Cortex of kidney (tissue), 1 donor: ENCODE measurements at places on chromosomes 7 and 10.
A peak's percentile ranks its signal among the peaks of the same experiment; 100 is the strongest.

- no peak for DNase-seq
Measured at GRCh38 chr10:35223016-35223415, 96.4 kb downstream of the CREM start.

DNA sequence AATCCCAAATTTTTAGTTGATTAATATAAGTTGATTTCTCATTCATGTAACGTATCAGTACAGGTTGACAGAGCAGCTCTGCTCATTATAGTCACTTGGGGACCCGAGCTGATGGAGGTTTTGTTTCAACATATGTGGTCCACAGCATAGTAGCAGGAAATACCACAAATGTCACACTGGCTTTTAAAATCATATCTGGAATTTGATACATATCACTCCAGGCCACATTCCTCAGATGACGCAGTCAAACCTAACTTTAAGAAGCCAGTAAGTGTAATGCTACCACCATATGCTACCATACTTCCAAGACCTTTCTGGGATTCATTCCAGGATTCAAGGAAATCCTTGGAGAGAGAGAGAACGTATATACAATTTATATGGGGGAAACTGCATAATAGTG, 156.3 kb downstream of the PHF14 start:
- DNase-seq = no peak

DNA sequence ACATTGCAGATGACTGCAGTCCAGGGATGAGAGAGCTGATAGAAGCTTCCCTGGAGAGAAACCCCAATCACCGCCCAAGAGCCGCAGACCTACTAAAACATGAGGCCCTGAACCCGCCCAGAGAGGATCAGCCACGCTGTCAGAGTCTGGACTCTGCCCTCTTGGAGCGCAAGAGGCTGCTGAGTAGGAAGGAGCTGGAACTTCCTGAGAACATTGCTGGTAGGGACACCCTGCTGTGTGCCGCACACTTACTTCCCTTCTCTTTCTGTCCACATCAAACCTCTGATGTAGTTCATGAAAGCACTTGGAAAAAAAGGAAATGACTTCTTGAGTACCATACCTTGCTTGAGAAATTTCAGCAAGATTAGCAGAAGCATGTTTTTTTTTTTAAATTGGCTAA, 25.3 kb downstream of the MAP3K8 start:
- DNase-seq = no peak

GRCh38 chr7:155699180-155699579, 54.7 kb downstream of the RBM33 start:
- DNase-seq = no peak

- DNase-seq = no peak
Measured at GRCh38 chr7:39745320-39745719, 121.9 kb downstream of the RALA start.

DNA sequence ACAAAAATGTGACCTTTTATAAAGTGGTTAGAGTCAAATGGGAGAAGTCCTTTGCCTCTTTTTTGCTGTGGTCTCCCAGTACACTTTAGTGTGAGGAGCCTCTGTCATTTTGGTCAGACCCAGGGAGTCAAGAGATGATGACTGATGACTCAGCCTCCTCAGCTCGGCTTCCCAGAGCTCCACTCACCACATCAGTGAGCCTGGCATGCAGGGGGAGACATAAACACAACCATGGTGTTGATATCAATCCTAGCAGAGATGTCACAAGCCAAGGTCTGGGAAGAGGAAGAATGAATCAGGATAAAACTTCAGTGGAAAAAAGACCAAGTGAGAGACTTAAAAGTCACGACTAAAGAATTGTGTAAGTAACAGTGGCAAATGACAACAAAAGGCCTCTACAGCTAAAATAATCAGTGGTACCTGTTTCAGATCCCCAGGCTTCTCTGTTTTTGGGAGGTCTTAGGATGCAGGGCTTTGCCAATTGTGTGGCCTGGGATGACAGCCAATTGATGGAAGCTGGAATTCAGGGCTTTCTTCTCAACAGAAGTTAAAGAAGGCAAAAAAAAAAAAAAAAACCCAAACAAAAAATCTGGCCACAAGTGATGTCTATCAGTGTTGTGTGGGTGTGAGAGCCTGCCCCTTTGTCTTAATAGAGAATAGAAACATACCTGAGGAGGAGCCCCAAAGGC, 50.2 kb downstream of the TFAM start:
- no peak for DNase-seq

GRCh38 chr7:139887992-139888481, 59.0 kb downstream of the TBXAS1 start:
- no peak for DNase-seq

- no peak for DNase-seq
Measured at GRCh38 chr7:141342621-141343408, 208.4 kb upstream of the AGK start.

DNA sequence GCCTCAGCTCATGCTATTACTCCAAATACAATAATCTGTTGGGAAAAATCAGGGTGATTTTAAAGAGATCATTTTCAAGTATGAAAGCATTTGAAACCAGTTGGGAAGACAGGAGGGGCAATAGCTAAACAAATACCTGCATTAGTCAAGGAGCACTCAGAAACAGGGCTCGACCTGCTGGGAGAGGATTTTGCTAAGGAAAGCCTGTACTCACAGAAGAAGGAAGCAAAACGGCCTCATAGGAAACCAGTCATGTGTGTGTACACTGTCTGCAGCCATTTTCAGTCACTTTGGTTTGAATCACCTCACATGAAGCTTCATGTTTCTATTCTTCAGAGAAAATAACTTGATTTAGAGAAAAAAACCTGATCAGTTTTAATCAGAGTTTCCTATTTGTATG, 38.6 kb downstream of the FZD1 start:
- DNase-seq = no peak

DNA sequence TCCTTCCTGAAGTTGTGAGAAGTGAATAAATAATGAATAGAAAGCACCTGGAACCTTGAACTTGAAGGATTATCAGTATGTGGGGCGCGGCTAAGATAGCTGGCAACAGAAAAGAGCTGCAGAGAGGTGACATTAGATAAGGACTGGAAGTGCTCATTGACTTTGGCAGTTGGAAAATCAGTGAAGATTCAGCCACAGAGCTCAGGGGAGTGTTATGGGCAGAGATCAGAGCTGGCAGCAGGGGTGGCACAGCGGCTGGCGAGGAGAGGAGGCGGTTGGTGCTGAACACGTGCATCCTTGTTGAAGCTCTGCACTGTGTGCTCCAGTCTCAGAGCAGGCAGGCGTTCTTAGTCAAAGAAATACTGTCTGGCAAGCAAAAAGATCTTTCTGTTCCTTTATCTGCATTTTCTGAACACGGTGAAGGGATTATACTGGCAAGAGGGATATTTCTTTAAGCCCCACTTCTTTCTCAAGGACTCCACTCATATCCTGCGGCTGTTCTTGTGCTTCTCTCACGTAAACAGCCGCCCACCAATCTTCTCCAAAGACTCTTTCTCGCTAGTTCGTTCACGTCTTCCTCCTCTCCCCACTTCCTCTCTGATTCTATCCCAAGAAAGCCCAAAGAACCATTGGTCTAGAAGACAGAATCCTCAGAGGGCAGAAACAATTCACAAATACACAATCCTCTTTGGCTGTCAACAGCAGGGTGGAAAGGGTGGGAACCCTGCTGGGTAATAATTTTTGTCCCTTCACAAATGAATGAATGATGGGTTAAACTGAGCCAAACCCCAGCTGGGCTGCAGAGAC, 38.6 kb upstream of the ADD3 start:
- no peak for DNase-seq

DNA sequence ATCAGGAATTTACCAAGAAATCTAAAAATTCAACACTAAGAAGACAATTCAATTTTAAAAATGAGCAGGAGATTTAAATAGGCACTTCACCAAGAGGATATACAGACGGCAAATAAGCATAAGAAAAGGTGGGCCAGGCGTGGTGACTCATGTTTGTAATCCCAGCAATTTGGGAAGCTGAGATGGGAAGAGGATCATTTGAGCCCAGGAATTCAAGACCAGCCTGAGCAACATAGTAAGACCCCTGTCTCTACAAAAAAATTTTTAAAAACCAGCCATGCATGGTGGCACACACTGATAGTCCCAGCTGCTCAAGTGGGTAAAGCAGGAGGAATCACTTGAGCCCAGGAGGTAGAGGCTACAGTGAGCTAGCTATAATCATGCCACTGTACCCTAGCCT, 3.5 kb upstream of the AKR1D1 start:
- DNase-seq = no peak

GRCh38 chr10:12655940-12656339, 306.6 kb downstream of the CAMK1D start:
- DNase-seq = no peak

GRCh38 chr10:95308389-95309302, 17.8 kb upstream of the PDLIM1 start:
- DNase-seq = no peak

- DNase-seq = no peak
Measured at GRCh38 chr10:59098387-59098786, 78.1 kb upstream of the PHYHIPL start.

GRCh38 chr7:44581879-44582603, at the start of gene TMED4:
TSS of gene TMED4 (minus strand) at chr7:44582231. CDS start at chr7:44582206, 25 bp downstream.
- peak; percentile 98 for DNase-seq

- no peak for DNase-seq
Measured at GRCh38 chr7:151814400-151815009, 62.4 kb downstream of the PRKAG2 start.

GRCh38 chr10:66625709-66626590, 299.9 kb upstream of the LRRTM3 start:
- no peak for DNase-seq

DNA sequence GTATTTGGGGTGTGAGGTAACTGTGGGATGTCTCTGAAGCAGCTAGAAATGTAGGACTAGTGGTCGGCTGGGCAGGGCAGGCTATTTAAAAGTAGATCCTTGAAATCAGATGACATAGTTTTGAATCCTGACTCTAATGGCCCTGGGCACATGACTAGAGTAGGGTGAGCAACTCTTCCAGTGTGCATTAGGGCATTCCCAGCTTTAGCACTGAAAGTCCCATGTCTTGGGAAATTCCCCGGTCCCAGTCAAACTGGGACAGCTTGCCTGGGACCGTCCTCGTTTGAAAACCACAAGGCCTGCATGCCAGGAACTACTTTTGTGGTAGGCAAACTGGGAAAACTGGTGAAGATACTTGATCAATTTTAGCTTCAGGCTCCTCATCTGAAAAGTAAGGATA, 255.3 kb downstream of the PTEN start:
- DNase-seq = no peak

DNA sequence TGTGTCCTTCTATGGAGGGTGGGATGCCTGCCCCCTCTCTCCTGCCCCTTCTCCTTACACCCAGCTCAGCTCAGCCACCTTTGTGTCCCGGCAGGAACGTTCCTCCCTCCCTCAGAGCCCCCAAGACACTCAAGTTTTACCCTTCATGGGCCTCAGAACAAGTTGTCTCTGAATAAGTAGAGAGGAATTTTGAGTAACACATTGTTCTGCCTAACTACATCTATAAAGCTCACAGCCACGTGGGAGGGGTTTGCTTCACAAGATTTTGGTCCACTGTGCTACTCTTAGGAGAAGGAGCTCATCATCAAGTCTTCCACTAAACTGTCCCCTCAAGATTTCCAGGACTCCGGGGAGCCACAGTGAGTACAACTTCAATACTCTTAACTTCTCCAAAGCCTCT, 51.6 kb upstream of the ZNF32 start:
- no peak for DNase-seq

GRCh38 chr10:132563485-132564248, 26.1 kb downstream of the INPP5A start:
- DNase-seq = no peak

DNA sequence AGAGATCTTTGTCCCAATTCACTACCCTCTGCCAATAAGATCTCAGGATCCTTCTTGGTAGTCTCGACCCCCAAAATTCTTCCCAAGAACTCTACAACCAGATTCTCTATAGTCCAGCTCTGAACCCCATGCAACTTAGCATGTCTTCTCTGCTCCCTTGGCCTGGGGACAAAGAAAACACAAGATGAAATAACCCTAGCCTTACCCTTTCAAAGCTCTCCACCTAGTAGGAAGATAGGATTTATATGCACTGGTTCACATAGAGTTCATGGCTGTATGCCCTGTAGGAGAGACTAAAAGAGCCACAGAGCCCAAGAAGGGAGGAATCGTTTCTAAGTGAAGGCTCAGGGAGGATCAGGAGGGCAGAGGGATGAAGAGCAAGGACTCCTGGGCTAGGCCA, 96.1 kb downstream of the PPP1R3C start:
- DNase-seq = no peak

- no peak for DNase-seq
Measured at GRCh38 chr7:291373-292092, 1.6 kb downstream of the FOXL3 start.

GRCh38 chr7:150937848-150938561, 40.1 kb downstream of the KCNH2 start:
- DNase-seq = no peak

- no peak for DNase-seq
Measured at GRCh38 chr10:110304394-110304779, 333 bp downstream of the SMNDC1 start.

DNA sequence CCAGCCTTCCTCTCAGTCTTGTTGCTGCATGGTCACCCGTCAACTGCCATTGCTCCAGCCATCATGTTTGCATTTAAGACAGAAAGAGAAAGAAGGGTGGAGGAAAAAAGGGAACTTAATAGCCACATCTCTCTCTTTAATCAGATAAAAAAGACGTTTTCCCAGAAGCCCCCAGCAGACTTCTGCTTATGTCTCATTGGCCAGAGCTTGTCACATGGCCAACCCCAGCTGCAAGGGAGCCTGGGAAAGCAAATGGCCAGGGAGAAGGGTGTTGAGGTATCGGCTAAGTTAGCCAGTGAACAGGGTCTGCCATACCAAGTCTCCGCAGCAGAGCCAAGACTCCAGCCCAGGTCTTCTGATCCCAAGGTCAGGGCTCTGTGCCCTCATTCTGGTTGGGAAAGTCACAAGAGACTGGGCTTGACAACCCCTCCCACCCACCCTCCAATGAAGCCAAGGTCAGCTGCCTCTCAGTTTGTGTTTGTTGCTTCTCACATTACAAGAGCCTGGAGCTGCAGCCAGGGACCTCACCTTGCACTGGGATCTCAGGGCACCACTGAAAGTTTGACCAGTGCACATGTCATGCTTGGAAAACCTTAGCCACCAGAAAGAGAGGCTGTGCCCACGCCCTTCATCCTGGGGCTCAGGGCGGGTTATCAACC, 80.3 kb upstream of the LYZL2 start:
- no peak for DNase-seq

DNA sequence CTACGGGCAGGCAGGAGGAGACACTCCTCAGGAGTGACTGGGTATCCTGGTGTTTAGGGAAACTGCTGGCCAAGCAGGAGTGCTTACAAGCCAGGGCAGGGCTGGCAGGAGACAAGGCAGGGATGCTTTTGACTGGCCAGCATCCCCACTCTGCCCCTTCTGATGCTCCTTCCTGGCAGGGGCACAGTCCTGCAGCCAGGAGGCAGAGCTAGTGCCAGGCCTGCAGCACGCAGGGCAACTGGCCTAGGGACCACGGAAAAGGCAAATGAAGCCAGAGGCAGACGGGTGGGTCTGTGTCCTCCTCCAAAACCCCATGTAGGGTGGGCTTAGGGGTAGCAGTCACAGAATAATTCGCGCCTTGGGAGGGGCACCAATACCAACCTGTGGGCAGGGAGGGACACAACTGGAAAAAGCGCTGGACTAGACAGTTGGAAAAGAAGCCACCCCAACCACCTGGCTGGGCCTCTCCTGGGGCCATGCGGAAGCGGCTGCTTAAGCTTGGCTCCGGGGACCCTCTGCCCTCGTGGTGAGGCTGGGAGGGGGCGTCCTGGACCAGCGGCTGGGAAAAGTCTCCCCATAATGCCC, 4.8 kb downstream of the IMPDH1 start:
- DNase-seq = no peak
